Naive thymus-derived CD4-positive, alpha-beta T cell (primary cell): ENCODE measurements at places on chromosomes 6 and 20.

GRCh38 chr20:24835195-24835594 lies 113.9 kb upstream of the CST7 start:
- no peaks in the 10 kb centered on the region for H3K4me1 ChIP-seq
- H3K27me3 ChIP-seq = no peaks in the 10 kb centered on the region
- no peak overlapping the region for H3K27ac ChIP-seq
- no peak overlapping the region for H3K4me3 ChIP-seq

GRCh38 chr6:98974309-98974708 lies 26.6 kb upstream of the FBXL4 start:
- no peak for DNase-seq
- no peaks in the 10 kb centered on the region for H3K27me3 ChIP-seq
- H3K36me3 ChIP-seq = no peaks in the 10 kb centered on the region
- H3K4me3 ChIP-seq = no peak overlapping the region
- H3K4me1 ChIP-seq = no peaks in the 10 kb centered on the region

- no peaks in the 10 kb centered on the region for H3K27me3 ChIP-seq
- no peaks in the 10 kb centered on the region for H3K36me3 ChIP-seq
- H3K4me3 ChIP-seq = no peak overlapping the region
- no peak for DNase-seq
These were observed 155.6 kb downstream of the FOXC1 start for GRCh38 chr6:1765160-1765903.

DNA sequence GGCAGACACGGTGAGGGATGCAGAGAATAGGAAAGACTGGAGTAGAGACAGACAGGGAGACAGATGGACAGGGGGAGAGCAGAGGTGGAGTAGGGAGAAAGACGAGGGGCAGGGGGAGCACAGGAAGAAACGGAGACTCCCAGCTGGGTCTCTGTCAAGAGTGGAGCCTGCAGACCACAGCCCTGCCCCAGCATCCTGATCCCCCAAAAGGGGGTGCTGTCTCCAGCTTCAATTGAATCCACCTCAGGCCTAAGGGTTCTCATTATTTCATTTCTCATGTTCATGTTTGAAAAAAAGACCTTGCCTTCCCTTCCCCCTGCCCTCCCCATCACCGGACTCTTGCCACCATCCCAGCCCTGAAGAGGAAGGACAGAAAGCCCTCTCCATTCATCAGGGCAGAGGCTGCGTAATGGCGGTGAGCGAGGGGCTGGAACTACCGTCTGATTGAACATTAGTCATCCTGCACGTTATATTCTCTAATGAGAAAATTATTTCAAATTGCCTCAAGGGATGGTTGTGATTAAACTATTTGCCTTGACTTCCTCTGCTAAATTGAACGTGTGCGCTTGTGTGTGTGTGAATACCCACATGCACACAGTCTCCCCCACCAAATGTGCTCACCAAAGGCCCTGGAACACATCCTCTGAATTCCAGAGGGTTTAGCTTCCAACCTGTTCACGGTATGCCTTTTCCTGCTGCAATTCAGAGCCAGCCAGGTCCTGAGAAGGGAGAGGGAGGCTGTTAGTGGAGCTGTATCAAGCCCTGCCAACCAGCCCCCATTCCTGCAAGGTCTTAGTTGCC lies 98.3 kb downstream of the CDC5L start:
- H3K4me1 ChIP-seq = no peaks in the 10 kb centered on the region
- DNase-seq = no peak
- H3K27me3 ChIP-seq = no peaks in the 10 kb centered on the region
- H3K4me3 ChIP-seq = no peak overlapping the region
- no peaks in the 10 kb centered on the region for H3K36me3 ChIP-seq
- no peak overlapping the region for H3K27ac ChIP-seq

DNA sequence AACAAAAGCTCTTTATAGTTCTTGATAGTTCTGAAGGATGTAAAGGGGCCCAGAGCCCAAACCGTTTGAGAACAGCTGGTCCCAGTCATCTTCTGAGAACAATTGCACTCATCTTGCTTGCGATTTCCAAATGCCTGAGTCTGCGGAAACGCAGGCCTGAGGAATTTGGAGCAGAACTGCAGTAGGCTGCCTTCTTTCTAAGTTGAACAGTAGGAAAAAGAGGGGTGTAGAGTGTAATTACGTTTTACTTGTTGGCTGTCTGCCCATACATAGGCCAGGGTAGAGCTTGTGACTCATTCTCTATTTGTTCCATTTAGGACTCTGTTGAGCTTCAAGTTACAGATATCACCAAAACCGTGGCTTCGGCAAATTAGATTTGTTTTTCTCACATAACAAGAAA lies 42.0 kb upstream of the KIF16B start:
- no peak for DNase-seq
- no peaks in the 10 kb centered on the region for H3K4me1 ChIP-seq
- H3K36me3 ChIP-seq = no peaks in the 10 kb centered on the region
- H3K4me3 ChIP-seq = no peak overlapping the region
- no peaks in the 10 kb centered on the region for H3K27me3 ChIP-seq
- no peak overlapping the region for H3K27ac ChIP-seq

DNA sequence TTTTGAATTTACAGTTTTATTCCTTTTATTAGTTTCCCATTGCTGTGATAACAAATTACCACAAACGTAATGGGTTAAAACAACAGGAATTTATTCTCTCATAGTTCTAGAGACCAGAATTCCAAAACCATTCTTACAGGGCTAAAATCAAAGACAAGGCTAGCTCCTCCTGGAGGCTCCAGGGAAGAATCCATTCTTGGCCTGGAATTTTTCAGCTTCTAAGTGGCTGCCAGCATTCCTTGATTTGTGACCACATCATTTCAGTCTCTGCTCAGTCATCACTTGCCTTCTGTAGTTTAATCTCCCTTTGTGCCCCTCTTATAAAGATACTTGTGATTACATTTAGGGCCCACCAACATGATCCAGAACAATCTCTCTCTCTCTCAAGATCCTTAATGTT lies 897 bp upstream of the SEL1L2 start:
- H3K27me3 ChIP-seq = no peaks in the 10 kb centered on the region
- no peak overlapping the region for H3K27ac ChIP-seq
- no peak overlapping the region for H3K4me3 ChIP-seq
- no peak for DNase-seq
- H3K36me3 ChIP-seq = no peaks in the 10 kb centered on the region

- no peaks in the 10 kb centered on the region for H3K27me3 ChIP-seq
- DNase-seq = no peak
- H3K36me3 ChIP-seq = no peaks in the 10 kb centered on the region
- no peaks in the 10 kb centered on the region for H3K4me1 ChIP-seq
These were observed 100.3 kb upstream of the ENPP5 start for GRCh38 chr6:46271107-46271506.

DNA sequence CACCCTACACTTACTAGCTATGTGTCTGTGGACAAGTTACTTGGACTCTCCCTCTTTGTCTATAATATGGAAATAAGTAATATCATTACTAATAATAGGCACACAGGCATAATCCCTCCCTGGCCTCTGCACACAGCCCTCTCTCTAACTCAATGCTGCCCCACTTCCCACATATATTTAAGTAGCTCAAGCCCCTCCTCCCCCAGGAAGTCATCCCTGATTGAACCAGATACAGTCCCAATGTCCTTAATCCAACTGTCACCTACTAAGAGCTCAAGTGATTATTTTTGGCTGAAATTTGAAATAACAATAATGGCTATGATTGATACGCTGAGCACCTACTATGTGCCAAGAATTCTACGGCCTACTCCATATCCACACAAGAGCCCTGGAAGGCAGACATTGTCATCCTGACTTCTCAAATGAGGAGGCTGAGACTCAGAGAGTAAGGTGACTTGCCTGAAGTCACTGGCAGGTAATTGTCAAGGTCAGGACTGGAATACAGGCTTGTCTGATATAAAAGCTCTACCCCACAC lies 29.4 kb downstream of the MRPL14 start:
- DNase-seq = no peak
- no peaks in the 10 kb centered on the region for H3K36me3 ChIP-seq
- H3K4me1 ChIP-seq = no peaks in the 10 kb centered on the region
- H3K27me3 ChIP-seq = no peaks in the 10 kb centered on the region
- no peak overlapping the region for H3K27ac ChIP-seq
- no peak overlapping the region for H3K4me3 ChIP-seq

DNA sequence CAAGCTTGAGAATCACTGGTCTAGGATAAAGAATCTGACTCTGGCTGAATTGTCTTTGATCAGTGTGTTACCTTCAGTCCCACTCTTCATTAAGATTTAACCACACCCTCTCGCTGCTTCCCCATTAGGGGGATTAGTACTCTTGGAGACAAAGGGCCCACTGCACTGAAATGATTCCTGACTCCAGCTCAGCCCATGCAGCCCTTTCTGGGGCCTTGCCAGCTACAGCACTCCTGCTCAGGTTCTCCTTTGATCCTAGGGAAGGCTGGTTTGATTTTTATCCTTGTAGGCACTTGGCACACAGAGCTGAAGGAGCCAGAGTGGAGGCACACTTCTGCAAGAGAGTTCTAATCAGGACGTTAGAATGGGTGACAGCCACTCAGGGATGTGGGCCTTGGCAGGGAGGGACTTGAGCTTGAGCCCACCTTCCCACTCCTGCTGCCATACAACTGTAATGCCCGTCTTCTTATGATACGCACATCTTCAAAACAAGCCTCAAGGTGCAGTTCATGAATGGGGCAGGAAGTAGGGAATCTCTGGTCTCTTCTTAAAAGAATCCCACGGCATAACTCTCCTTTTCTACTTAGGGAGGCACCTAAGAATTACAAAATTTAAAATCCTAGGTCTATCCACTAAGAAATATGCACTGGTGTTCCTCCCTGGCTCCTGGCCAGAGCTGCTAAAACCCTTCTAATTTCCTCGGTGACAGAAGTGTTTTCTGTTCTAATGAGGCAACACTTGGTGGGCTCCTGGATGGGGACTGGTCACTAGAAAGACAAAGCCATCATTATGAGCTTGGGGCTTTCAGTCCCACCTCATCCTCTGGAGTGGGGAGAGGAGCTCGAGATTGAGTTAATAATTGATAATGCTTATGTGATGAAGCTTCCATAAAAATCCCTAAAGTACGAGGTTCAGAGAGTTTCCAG lies 1.5 kb upstream of the SLA2 start:
- no peak for DNase-seq
- H3K4me1 ChIP-seq = peaks cover 23% of the 10 kb centered on the region

DNA sequence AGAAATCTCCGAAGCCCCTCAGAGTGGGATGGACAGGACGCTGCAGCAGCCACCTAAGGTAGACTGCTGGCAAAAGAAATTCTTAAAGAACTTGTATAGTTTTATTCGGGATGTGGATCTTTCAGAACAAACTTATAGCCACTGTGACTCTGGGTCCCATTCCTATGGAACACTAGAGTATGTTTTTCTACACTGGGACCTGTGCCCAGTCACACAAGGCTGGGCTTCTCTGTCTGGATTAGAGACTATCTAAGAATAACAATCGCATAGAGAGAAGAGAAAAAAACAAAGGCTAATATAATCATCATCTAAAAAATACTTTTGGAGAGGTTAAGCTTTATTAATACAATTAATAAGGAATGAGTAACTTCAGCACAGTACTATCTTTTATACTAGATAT lies 28.9 kb downstream of the RMND1 start:
- H3K4me3 ChIP-seq = no peak overlapping the region
- H3K27me3 ChIP-seq = no peaks in the 10 kb centered on the region
- no peaks in the 10 kb centered on the region for H3K4me1 ChIP-seq
- H3K27ac ChIP-seq = no peak overlapping the region
- no peak for DNase-seq

GRCh38 chr6:55450005-55450404 lies 122.7 kb downstream of the GFRAL start:
- no peaks in the 10 kb centered on the region for H3K4me1 ChIP-seq
- no peak overlapping the region for H3K4me3 ChIP-seq
- H3K36me3 ChIP-seq = no peaks in the 10 kb centered on the region
- H3K27ac ChIP-seq = no peak overlapping the region

DNA sequence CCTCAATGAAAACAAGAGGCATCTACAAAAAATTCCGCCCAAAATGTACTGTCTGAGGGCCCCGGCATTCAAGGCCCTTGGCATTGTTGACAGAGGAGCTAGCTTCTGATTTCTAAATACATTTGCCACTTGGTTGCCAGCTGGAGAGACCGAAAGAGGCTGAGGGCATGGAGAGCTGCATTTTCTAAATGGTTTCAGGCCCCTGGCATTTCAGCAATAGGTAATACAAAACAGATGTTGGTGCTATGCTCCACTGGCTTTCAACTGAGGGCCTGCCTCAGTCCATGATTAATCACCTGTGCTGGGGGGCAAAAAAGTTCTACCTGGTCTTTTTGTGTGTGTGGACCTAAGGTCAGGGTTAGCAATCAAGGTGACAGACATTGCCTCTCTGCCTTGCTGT lies 79.5 kb upstream of the ISM1 start:
- no peak for DNase-seq
- H3K27me3 ChIP-seq = no peaks in the 10 kb centered on the region
- no peak overlapping the region for H3K4me3 ChIP-seq
- H3K36me3 ChIP-seq = no peaks in the 10 kb centered on the region

DNA sequence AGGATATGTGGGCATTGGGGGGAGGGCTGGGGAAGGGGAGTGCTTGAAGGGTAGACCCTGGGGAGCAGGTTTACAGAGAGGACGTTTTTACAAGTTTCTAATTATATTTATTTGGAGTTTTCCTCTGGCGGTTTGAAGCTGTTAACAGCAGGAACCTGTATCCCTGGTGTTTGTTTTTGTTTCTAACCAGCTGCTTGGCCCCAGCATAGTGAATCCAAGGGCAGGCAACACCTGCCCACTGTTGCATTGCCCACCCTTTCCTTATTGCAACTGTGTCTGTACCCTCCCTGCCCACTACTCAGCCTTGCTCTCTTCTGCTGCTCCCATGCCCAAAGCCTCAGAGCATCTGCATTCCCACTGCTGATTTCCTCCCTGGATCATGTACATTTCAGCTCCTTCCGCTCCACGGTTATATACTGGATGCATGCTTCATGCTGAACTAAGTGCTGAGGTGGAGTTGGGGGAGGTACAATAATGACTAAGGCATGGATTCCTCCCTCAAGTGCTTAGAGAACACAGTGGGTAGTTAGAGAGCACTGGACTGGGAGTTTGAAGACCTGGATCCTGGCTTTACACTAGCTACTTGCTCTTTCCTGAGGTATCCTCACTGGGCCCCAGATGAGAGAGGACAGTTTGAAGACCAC lies 6.0 kb downstream of the SCUBE3 start:
- H3K27me3 ChIP-seq = peaks cover 6% of the 10 kb centered on the region
- no peak for DNase-seq

GRCh38 chr6:159252955-159253508 lies 83.8 kb downstream of the FNDC1 start:
- H3K4me1 ChIP-seq = no peaks in the 10 kb centered on the region
- no peak for DNase-seq
- no peaks in the 10 kb centered on the region for H3K27me3 ChIP-seq
- no peaks in the 10 kb centered on the region for H3K36me3 ChIP-seq
- H3K27ac ChIP-seq = no peak overlapping the region

GRCh38 chr20:58818586-58819285 lies 32.0 kb downstream of the GNAS-AS1 start:
- no peak overlapping the region for H3K27ac ChIP-seq
- H3K4me1 ChIP-seq = no peaks in the 10 kb centered on the region
- H3K27me3 ChIP-seq = no peaks in the 10 kb centered on the region
- DNase-seq = no peak
- no peak overlapping the region for H3K4me3 ChIP-seq

DNA sequence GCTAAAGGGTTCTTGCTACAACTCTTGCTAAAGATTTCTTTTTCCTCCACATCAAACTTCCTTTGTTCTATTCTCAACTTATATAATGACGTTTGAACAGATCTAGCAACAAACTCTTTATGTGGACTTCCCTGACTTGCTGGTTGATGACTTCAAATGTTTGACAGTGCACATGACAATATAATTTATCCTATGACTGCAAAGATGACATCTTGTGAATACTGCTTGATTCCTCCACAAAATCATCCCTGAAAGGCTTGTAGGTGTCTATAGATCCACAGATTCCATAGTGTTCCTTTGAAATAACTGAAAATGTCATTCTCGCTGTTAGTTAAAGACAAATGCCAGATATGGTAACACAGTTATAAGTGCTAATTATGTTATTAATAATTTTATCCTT lies 478.9 kb downstream of the NKAIN2 start:
- H3K27ac ChIP-seq = no peak overlapping the region
- H3K4me3 ChIP-seq = no peak overlapping the region
- DNase-seq = no peak
